ENCODE measurements at places on chromosomes 4 and X.

- DNase-seq: no peak
Measured at GRCh38 chr4:149292425-149293007, 523.1 kb downstream of the IQCM start.

DNA sequence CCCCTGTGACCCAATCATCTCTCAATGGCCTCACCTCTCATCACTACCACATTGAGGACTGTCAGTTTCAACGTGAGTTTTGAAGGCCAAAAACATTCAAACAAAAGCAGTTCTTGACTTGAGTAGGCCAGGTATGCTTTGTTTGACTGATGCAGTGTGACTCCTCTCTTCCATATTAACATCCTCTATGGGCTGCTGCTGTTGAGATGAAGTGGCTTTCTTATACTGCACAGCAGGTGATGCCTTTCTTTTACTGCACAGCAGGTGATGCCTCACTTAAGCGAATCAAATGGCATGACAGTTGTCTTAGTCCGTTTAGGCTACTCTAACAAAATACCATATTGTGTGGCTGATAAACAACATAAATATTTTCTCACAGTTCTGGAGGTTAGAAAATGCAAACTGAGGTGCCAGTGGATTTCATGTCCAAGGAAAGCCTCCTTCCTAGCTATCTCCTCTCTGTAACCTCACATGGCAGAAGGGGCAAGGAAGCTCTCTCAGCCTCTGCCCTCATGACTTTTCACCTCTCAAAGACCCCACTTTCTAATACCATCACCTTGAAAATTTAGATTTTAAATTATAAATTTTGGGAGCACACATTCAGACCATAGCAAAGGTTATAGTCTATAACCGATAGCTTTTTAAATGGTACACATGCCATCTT is 2267.9 kb upstream of the AGA start:
- no peak for DNase-seq

DNA sequence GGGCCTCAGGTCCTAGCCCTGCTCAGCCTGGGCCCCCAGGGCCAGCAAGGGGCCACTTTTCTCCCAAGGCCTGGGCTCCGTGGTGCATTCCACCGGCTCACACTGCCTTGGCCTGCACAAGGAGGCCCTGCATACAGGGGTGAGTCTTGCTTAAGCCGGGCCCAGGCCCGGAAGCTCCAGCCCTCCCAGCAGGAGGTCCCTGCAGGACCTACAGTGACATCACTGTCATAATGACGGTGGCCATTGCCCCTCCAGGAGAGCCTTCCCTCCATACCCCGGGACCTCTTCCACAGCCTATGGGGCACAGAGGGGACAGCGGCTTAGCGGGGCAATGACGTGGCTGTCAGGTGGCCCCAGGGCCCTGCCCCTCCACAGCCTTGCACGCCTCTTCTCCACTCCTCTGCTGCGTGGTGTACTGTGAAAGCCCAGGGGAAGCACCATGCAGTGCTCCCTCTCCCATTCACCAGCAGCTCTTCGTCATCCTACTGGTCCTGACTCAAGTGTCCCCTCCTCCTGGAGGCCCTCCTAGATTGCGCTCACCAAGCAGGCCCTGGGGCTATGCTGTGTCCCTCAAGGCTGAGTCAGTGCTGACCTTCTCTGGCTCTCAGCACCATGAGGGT is 32.3 kb upstream of the AFAP1 start:
- no peak for DNase-seq

DNA sequence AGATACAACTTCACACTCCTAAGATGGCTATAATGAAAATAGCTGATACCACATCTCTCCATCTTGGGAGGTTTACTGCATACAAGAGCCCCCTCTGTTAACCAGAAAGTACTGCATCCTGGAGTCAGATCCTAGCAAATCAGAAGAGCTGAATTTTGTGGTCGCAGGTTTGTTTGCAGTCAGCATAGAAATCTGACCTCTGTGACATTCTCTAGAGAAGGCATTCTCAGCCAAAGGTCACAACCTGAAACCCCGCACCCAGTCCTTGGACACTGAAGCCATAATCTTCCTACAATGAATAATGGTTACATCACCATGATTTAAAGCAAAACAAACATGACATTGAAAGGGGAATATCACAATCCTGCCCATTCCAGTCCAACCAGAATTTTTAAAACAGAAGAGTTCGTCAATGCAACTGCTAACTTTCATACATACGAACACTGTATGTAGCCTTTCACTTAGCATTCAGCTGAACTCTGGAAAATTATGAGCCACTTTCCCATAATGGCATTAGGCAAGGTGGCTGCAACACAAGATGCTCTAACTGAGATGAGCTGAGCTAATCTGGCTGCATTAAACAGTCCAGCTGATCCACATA is 17.6 kb downstream of the HS6ST2 start:
- no peak for DNase-seq

- peak; percentile 26 for DNase-seq
Measured at GRCh38 chrX:13506574-13506973, 62.8 kb upstream of the EGFL6 start.

GRCh38 chrX:10177601-10178000 is 20.8 kb downstream of the CLCN4 start:
- DNase-seq: no peak

GRCh38 chr4:93842601-93843252 is 14.2 kb downstream of the ATOH1 start:
- DNase-seq: no peak

DNA sequence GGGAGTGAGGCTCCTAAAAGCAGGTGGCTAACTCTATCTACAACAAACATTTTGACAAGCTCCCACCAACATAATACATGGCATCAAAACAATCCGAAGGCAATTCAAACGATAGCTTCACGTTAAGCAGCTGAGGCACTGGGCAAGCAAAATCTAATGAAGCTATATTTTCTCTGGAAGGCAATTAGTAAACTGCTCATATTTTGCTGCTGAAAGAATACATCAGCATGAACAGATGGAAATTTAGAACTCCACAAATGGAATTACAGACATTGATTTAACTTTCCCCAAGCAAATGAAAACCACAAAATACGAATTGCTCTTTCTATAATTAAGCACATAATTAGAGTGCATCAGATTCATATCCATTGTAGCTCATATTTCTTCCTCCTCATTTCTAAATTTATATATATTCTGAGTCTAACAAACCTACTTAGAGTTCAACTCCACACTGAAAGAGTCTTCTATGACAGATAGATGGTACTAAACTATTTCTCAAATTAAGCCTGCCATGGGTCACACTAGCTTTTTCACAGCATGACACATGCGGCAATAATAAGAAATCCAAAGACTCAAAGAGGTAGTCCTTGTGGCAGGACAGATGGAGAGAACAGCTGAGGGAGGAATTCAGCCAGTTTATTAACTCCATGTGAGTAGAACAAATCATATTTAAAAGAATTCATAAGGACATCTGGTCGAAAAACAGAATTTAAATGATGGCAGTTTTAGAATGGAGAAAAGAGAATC is 305.4 kb downstream of the MAPK10 start:
- no peak for DNase-seq

DNA sequence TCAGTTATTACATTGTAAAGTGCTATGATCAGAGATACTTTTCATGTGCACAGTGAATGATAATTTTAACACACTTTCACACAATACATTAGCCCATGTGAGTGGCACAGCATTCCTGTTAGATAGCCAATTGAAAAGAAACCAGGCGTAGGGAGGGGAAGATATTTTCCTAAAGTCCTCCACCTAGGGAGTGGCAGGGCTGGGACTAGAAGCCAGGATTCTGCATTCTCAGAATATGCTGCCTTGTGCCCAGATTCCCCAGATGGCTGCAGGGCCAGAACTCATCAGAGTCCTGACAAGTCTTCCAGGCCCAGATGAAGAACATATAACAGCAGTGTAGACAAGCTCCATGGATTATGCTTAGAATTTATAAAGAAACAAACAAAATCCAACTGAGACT is 350.2 kb downstream of the AFF2 start:
- DNase-seq: no peak

DNA sequence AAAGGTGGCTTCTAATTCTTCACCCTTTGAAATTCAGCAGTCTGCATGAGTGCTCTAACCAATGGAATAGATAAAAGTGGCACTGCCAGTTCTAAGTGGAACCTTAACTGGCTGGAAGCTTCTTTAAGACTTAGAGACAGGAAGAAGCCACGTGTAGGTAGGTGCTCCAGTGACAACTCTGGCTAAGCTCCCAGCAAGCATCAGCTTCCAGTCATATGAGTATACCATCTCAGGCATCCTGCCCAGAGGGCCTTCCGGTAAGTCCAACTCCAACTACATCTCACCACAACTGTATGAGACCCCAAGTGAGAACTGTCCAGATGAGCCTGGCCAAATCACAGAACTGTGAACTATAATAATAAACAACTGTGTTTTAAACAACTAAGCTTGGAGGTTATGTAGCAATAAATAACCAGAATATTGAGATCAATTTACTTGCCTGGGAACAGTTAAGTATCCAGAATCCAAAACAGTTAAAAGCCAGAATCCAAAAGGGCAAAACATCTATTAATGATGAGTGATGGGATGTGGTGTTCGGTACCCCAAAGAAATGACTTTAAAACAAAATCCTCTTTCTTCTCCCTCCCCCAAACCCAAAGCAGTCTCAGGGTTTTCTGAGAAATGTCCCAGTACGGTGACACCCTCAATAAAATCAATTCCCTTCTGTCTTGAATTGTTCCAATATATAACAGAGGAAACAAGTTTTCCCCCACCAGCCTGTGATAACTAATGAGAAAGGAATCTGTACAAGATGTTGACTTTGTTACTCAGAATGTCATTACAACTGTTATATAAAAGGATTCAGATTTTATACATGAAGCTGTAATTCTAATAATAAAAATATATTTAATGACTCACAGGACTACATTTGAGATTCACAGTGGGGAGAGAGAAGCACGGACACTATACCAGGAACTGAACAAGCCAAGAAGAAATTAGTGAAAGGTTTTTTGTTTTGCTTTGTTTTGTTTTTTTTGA is 4.2 kb downstream of the TSPAN5 start:
- DNase-seq: no peak

GRCh38 chrX:149198980-149199732 is 305.9 kb downstream of the IDS start:
- peak; percentile 1 for DNase-seq

DNA sequence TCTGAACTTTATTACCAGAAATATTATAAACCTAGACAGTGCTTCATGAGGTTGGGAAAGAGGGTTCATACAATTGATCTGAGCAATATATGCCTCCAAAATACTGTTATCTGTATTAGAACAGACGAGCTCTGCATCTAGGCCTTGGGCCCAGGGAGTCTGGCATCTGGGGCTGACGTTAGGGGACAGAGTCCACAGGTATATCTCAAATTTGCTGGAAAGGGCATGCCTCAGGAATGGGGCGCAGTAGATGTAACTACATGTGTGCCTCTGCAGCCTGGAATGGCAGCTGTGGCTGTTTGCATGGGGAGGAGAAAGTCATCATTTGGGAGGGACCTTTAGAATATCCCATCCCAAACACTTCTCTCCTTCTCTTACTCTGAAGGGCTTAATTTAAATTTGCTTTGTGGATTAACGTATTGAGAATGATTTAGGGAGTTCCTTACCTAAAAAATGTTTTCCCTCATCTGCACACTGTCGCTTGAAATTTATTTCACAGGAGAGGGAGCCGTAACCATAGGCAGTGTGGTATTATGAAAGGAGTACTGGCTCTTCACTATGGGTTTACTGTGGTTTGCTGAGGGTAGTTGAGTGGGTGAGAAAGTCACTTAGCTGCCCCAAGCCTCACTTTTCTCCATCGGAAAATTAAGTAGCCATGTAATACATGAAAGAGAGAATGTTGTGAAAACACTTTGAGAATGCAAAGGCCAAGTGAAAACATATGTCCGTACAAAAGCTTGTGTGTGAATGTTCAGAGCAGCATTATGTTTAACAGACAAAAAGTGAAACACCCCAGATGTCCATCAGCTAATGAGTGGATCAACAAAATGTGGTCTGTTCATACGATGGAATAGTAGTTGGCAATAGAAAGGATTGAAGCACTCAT is 5.9 kb downstream of the ADD1 start:
- DNase-seq: no peak

GRCh38 chr4:164378361-164378760 is 375.6 kb upstream of the SMIM31 start:
- no peak for DNase-seq

DNA sequence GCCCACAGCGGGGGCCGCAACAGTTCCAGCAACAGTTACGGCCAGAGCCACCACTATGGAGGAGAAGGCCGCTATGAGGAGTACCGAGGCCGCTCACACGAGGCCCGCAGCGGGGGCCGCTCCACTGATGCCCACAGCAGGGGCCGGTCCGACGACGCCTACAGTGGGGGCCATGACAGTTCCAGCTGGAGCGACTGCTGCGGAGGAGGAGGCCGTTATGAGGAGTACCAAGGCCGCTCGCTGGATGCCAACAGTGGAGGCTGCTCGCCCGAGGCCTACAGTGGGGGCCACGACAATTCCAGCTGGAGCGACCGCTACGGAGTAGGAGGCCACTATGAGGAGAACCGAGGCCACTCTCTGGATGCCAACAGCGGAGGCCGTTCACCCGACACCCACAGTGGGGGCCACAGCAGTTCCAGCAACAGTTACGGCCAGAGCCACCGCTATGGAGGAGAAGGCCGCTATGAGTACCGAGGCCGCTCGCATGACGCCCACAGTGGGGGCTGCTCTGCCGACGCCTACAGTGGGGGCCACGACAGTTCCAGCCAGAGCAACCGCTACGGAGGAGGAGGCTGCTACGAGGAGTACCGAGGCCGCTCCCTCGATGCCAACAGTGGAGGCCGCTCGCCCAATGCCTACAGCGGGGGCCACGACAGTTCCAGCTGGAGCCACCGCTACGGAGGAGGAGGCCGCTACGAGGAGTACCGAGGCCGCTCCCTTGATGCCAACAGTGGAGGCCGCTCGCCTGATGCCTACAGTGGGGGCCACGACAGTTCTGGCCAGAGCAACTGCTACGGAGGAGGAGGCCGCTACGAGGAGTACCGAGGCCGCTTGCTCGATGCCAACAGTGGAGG is 1.7 kb downstream of the RBMXL3 start:
- no peak for DNase-seq

DNA sequence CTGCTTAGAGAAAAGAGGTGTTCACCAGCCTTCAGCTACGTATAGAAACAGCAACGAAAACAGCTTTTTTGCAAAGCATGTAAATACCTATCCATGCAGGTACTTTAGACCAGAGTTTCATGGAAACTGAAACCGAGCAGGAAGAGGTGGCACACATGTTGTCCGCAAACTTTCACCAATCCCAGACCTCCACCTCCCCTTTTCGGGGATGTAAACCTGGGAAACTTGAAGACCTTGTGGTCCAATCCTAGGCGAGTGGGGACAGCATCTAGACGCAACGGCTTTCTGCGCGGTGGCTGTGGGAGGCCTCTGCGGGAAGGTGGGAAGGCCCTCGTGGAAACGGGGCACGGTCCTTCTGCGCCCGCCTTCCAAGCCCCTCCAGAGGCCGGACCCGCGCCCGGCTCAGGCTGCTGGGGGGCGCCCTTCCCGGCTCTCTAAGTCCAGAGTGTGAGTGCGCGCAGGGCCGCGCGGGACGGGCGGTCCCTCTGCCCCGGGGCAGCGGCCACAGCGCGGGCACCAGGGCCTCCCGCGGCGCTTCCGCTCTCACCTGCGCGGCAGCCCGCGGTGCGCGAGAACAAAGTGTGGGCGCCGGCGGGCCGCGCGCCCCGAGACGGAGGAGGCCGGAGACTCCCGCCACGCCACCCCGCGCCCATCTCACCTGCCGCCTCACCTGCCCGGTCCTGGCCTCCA is 830 bp upstream of the SHROOM2 start:
- DNase-seq: no peak
